ENCODE measurements at places on chromosomes 6 and 20. TPM values are rescaled to one million over a fixed set of nuclear protein-coding genes. Genes with fewer than 3 reads are reported as not detected.

The C6orf15 gene
- not detected for total RNA-seq

The OXT gene
- not detected for total RNA-seq

The ULBP2 gene
- 2.9 TPM for total RNA-seq

The IMPG1 gene
- not detected for total RNA-seq

DNA sequence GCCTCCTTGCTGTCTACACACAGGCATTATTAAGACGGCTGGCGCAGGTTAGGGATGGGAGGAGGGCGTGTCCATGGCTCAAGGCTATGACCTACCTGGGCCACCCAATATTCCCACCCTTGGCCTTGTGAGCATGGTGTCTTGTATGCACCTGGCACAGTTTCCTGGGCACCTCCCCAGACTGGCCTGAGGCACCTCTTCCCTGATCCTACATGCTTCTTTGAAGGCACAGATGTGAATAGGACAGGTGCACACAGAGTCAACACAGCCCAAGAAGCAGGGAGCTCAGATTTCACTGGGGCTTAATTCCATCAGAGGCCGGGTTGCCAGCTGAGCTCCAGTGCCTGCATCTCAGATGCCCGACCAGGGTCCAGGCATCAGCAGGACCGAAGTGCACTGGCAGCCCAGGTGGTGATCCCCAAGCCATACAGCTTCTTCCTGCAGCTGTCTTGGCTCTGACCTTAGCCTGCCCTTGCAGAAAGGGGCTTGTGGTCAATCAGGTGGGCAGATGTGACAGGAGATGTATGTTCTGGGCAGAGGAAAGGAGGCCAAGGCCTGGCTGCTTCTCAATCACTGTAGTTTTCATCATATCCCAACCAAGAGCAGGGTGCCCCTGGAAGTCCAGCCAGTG, 287.7 kb downstream of the CLIC5 start:
- DNase-seq, result no peak

DNA sequence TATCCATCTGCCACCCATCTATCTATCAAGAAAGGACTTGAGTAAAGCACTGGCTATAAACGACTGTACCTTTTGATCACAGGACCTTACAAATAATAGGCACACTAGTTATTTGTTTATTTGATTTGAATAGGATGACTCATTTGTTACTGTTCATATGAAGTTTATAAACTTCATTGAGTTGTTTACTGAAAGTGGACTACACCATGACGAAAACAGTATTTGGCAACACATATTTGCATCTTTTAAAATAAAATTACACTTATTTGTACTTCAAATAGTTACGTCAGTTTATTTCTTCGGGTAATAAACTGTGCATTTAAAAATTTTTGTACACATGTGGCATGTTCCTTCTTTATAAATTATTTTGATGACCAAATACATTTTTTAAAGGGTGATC, 133.0 kb downstream of the OGFRL1 start:
- no peak for DNase-seq

GRCh38 chr6:132144456-132144855, 193.3 kb upstream of the CCN2 start:
- no peak for DNase-seq

- no peak for DNase-seq
Observed at GRCh38 chr6:58198301-58198700, 880.9 kb downstream of the PRIM2 start.

DNA sequence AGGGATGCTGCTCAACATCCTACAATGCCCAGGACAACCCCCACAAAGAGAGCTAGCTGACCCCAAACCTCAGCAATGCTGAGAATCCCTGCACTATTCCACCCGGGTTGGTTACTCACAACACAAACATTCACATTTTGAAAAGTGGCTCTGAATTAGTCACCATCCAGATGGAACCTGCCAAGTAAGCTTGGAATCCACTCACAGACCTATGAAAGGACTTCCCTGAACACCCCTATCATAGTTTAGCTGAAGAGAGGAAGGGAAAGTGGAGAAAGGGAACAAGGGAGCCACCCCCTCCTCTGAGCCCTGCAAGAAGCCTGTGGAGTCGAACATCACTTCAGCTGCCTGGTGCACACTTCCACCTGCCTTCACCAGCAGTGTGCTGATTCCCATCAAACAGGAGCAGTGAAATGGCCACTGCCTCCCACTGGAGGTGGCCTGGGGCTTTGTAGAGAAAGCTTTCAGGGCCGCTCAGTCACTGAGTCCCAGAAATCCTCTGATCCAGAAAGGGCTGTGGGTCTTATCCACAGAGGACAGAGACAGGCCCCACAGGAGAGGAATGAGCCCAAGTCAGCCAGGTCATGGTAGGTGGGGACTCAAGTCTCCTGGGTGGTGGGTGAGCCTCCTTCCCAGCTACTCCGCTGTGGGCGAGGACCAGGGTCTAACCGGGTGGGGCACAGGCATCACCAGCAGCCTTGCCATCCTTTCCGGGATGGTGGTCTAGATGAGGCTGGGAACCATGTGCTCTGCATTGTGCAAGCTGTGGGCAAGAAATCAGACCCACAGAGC, 203.7 kb downstream of the SYNDIG1 start:
- no peak for DNase-seq

- DNase-seq, result no peak
Observed at GRCh38 chr6:26030716-26031115, 56.5 kb upstream of the HFE start.

- DNase-seq, result peak; percentile 73
Observed at GRCh38 chr6:108260126-108260808, 573 bp downstream of the SNX3 start.

DNA sequence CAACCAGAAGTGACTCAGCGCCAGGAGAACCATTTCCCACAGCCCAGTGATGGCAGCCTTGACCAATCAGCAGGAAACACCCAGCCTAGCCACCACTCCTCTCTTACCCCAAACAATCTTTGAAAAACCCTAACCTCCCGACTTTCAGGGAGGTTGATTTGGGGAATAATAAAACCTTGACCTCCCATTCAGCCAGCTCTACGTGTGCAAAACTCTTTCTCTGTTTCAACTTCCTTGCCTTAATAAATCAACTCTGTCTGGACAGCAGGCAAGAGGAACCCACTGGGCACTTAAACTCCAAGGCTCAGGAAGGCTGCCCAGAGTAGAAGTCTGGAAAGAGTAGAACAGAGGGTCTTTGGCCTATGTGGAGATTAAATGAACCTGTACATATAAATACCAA, 35.0 kb downstream of the SERPINB1 start:
- DNase-seq, result no peak

DNA sequence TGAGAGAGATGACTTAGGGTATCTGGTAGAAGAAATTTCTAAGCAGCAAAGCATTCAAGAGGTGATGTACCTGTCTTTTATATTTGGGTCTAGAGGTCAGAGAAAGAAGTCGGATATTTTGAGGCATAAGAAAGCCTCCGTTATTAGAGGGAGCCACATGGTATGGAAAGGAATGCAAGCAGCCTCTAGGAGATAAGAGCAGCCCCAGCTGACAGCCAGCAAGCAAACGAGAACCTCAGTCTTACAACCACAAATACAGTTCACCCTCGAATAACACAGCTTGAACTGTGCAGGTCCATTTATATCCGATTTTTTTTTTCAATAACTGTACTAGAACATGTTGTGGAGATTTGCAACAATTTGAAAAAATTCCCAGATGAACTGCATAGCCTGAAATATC, 190.7 kb upstream of the VGLL2 start:
- no peak for DNase-seq

- no peak for DNase-seq
Observed at GRCh38 chr6:24861934-24862333, 63.2 kb upstream of the ARMH2 start.

- no peak for DNase-seq
Observed at GRCh38 chr20:32537657-32538525, 47.2 kb downstream of the NOL4L start.

DNA sequence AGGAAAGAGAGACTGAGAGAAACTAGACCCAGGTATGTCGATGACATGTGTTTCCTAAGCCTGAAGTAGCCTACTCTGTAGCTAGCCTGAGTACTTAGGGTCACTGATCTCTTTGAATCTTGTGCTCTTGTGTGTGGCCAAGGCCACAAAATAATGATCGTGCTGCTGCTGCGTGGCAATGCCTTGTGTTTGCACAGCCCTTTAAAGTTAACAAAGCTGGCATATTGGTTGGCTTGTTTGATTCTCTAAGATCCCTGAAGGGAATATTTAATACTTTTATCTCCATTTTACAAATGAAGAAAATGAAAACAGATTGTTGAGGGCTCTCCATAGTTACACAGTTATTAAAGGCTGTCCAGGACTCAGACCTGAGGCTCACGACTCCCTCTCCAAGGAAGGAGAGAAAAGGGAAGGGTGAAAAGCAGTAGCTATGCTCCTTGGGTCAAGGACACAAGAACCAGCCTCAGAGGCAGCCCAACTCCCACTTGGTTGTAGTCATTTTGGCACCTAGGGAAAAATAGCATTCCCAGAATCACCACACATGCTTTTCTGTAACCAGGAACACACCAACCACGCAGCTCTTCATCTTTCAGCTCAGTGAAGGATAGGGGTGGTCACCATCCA, 130.7 kb downstream of the LRFN2 start:
- DNase-seq, result no peak

- no peak for DNase-seq
Observed at GRCh38 chr6:31968326-31968725, 3.6 kb downstream of the DXO start.

- no peak for DNase-seq
Observed at GRCh38 chr6:138572885-138573284, 73.6 kb upstream of the NHSL1 start.
